ENCODE measurements at places on chromosomes 5 and 9.

GRCh38 chr5:73946278-73946677, 320.3 kb downstream of the ARHGEF28 start:
- DNase-seq, result no peak

GRCh38 chr5:178489271-178489976, 100.8 kb downstream of the COL23A1 start:
- DNase-seq, result no peak

- no peak for DNase-seq
Observed at GRCh38 chr5:135894276-135894675, 1.4 kb downstream of the IL9 start.

GRCh38 chr5:72654231-72654630, 147.0 kb upstream of the ZNF366 start:
- DNase-seq, result no peak

- DNase-seq, result no peak
Observed at GRCh38 chr9:90308691-90309090, 333.9 kb downstream of the DIRAS2 start.

- DNase-seq, result no peak
Observed at GRCh38 chr9:134340475-134341160, 14.4 kb downstream of the RXRA start.

DNA sequence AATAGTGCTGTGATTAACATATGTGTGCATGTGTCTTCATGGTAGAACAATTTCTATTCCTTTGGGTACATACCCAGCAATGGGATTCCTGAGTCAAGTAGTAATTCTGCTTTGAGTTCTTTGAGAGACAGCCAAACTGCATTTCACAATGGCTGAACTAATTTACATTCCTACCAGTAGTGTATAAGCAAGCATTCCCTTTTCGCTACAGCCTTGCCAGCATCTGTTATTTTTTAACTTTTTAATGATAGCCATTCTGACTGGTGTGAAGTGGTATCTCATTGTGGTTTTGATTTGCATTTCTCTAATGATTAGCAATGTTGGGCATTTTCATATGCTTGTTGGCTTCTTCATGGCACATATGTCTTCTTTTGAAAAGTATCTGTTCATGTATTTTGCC, 308.5 kb downstream of the ARRDC3 start:
- no peak for DNase-seq

- no peak for DNase-seq
Observed at GRCh38 chr5:167853421-167853820, 438.0 kb upstream of the WWC1 start.

GRCh38 chr9:4585135-4585534, 77.0 kb upstream of the PLPP6 start:
- no peak for DNase-seq

DNA sequence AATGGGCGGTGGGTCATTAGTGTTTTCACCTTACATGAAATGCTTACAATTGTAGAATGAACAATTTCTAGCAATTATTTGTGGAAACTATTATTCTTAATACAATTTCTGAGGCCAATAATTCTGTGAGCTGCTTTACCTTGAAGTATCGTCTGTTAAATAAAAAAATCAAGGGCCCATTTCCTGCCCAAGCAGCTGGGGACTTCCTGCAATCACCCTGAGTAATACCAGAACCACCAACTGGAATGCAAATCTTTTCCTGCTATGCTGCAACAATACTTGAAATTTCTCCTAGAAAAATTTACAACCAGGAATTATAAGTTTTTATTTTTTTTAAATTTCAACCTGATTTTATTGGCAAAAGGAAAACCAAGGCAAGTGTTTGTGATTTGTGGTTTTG, 52.6 kb downstream of the ADAMTS16 start:
- no peak for DNase-seq

GRCh38 chr9:7119612-7120011, 361.8 kb downstream of the KDM4C start:
- no peak for DNase-seq

GRCh38 chr5:37717613-37718431, 122.0 kb downstream of the GDNF start:
- no peak for DNase-seq

GRCh38 chr5:4643190-4643589, 496.9 kb upstream of the ADAMTS16 start:
- DNase-seq, result no peak

DNA sequence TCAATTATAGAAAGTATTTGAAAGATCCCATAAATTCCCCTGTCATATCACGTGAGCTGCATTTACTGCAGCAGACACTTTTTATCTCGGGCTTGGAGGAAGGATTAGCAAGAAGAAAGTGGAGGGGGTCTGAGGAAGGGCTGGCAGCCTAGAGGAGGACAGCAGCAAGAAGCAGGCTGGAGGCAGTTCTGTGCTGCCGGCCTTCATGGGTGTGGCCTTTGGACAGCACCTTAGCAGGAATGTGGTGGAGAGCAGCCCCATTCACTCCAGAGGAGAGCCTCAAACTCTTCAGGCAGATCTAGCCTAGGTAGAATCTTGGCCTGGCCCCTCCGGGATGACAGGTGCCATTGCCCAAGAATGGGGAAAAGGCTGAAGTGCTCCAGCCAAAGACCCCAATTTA, 89.8 kb upstream of the GABRP start:
- no peak for DNase-seq

- DNase-seq, result no peak
Observed at GRCh38 chr9:6584881-6585597, 60.5 kb downstream of the GLDC start.
